ENCODE measurements at places on chromosomes 3 and 15. TPM values are rescaled to one million over a fixed set of nuclear protein-coding genes. Genes with fewer than 3 reads are reported as not detected.

Gene WDR49
- 0.09 TPM for total RNA-seq

GRCh38 chr3:53495520-53496391, 1.3 kb downstream of the CACNA1D start:
- no peak for DNase-seq

DNA sequence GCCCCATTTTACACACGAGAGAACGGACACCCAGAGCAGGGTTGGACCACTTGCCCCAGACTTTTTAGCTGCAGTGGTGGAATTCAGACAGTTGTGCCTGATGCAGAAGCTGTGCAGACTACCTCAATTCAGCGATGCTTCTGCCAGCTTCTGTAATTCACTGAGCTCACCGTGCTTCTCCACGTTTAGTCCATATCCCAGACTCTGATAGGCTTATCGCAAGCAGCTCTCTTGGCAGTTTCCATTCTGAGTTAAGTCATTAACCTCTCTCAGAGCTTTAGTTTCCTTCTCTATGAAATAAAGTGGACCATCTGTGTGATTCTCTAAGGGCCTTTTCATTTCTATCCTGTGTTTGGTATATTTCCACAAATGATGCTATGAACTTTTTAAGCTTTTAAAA, 37.1 kb downstream of the ABHD17C start:
- no peak for DNase-seq

DNA sequence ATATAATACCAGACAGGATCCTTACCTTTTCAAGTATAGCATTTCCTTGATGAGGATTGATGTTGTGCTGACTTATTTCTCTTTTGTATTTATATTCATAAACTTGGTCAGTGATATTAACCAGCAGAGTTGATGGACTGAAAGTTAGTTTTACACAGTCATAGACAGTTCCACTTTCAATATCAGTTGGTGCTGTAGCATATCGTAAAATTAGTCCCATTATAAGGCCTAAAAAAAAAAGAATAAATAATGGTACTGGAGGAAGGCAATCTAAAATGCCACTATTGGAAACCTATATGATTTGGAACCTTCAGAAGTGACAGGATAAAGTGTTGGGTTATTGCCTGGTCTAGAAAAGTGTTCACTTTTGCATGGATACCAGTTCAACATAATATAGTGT, 16.3 kb downstream of the SLC9A9 start:
- DNase-seq, result no peak

DNA sequence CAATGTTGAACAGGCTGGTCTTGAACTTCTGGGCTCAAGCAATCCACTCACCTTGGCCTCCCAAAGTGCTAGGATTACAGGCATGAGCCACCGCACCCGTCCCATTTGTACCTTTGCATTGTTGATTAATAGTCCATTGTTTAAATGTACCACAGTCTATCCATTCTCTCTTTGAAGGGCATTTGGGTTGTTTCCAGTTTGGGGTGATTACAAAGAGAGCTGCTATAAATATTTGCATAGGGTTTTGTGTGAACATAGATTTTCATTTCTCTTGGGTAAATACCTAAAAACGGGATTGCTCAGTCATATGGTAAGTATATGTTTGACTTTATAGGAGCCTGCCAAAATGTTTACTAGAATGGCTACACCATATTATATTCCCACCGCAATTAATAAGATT, 13.7 kb upstream of the PTPRG start:
- no peak for DNase-seq
